ENCODE measurements at places on chromosomes 3 and 15. TPM values are rescaled to one million over a fixed set of nuclear protein-coding genes. Genes with fewer than 3 reads are reported as not detected.

- no peak for DNase-seq
Observed at GRCh38 chr3:184716622-184717398, 4.9 kb upstream of the MAGEF1 start.

The ACKR4 gene
- total RNA-seq: 0.64 TPM

GRCh38 chr3:181660337-181660736 is 51.4 kb upstream of the SOX2 start:
- no peak for DNase-seq

DNA sequence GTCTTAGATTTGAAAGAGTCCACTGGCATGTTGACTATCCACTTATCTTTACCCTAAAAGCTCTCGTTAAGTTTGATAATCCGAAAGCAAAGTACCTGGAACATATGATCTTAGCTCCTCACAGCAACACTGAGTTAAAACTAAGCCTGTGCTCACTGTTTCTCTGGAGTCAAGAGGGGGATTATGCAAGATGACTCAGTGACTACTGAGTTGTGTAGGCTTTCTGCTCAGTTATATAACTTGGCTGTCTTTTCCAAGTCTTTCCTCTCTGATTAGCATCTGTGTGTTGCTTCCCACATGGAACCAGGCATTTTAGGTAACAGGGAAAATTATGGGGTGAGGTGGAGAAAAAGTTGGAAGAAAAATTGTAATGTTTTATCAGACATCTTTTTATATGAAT is 31.2 kb upstream of the MYO5C start:
- DNase-seq: no peak

DNA sequence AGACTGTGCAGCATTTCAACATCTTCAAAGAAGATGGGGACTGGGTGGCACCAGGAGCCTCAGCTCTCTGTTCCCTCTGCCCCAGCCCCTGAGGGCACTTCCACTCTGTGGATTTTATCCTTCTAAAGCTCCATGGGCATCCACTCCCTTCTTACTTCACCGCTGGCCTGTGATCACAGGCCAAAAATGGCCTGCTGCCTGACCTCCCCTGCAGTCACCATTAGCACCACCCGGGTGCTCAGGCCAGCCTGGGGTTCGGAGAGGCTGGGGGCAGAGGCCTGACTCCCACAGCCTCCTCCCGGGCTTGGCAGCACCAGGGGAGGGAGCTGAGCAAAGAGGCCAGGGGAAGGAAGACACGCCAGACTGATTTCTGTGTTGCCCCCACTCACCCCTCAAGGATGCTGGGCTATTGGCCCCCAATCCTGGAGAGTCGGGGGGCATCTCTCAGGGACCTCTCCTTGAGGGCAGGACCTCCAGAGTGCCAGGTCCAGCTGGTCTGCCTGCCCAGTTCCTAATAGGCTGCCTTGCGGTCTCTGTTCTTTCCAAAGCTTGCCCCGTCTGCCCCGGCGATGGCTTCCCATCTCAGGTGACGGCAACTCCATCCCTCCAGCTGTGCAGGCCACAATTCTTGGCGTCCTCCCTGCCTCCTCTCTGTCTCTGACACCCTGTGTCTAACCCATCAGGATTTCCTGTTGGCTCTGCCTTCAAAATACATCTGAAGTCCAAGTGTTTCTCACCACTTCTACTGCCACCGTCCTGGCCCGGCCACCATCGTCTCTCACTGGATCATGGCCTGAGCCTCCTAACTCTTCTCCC is 67.1 kb downstream of the EXOG start:
- DNase-seq: no peak

DNA sequence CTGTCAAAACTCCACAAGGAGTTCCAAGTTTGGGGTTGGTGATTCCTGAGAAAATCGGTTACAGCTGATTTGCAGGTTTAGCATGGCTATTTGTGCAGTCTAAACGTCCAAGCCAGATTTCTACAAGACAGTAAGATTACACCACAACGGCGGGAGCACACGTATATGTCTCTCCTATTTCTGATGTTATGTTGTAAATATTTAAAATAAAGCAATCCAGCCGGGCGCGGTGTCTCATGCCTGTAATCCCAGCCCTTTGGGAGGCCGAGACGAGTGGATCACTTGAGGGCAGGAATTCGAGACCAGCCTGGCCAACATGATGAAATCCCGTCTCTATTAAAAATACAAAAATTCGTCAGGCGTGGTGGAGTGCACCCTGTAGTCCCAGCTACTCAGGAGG is 106.8 kb upstream of the IGF1R start:
- no peak for DNase-seq

DNA sequence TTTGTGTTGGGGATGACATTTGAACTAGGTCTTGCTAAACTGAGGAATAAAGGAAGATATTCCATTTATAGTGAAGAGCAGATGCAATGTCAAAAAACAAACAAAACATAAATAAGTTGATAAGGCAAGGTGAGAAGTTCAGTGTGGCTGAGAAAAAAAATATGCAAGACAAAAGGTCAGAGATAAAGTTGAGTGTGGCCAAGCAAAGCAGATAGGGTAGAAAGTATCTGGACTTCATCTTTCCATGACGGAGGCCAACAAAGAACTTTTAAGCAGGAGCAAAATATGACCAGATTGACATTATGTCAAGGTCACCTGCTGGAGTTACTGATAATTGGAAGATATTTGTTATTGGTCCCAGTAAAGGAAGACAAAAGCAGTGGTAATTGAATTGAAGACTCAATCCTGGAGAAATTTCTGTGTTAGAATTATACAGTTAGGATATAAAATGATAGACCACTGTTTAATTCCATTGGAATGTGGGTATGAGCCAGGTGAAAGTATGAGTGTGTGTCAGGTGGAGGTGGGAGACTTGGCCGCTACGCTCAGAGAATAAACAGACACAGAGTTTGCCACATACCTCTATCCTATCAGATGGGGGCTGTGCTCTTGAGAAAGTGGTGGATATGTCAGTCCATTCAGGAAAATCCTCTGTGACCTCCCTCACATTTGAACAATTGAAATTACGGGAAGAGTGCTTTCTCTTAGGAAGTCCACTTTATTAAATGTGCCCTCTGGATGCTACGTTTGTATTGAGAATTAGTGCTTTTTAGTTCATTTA is 28.1 kb downstream of the ADIPOQ start:
- DNase-seq: no peak

DNA sequence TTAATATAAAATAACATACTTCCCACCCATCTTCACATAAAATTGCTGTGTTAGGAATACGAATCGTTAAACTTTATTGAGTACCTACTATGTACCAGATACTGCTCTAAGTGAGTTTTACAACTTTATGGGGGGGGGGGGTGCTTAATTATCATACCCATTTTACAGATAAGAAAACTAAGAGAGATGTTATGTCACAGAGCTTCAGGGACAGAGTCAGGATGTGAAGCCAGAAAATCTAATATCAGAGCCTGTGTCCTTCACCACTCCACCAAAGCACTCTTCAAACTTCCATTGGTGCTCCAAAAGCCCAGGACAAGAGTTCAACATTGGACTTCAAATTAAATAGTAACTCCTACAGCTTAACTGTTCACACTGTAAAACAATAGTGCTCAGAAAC is 8.6 kb downstream of the LINS1 start:
- DNase-seq: no peak

Measured in glomerular endothelial cell (primary cell).